ENCODE measurements at places on chromosomes 1 and 21.

DNA sequence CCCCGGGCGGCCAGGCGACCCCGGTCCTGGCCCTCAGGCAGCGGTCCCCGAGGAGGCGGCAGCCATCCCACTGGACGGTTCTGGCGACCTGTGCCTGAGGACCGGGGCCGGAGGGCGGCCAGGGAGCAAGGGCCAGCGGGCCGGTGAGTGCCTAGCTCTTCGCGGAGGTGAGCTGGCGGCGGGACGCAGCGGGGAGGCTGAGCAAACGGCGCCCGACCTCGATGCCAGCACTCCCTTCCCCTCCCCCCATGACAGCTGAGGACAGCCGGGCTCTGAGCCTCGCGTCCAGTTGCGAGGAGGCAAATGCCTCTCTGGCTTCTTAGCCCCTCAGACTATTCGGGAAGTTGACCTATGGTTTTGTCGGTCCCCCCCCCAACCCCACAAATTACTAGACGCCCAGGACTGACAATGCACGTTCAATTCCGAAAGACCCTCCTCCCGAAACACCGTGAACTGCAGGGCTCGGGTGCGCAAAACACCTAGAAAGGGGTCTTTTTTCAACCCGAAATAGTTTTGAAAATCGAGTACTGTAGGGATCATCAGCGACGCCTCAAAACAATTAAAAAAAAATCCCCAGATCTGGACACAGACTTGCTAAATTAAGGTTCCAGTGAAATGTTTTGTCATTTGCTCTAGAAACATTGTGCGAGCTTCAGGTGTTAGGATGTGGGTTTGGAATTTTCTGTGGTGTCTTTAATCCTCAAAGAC is 8.3 kb downstream of the CDKN2C start:
- peak; percentile 20 for DNase-seq

- DNase-seq = no peak
Measured at GRCh38 chr1:35461966-35462651, 95.1 kb downstream of the KIAA0319L start.

GRCh38 chr1:216462066-216462775 is 39.0 kb upstream of the USH2A start:
- no peak for DNase-seq

DNA sequence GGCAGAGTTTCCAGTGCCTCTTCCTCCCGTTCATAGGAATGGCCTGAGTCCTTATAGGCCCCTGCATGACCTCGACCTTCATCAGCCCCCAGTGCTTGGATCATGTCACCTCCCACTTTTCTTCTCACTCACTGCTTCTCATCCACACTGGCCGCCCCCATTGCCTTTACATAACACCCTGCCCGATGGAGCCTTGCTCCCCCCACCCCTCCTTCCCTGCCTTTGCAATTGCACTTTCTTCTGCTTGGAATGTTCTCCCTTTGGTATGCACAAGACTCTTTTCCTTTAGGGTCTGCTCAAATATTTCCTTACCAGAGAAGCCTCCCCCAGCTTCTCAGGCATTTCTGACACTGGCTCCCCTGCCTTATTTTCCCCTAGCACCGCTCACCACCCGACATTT is 125.2 kb upstream of the KCNJ6 start:
- no peak for DNase-seq

DNA sequence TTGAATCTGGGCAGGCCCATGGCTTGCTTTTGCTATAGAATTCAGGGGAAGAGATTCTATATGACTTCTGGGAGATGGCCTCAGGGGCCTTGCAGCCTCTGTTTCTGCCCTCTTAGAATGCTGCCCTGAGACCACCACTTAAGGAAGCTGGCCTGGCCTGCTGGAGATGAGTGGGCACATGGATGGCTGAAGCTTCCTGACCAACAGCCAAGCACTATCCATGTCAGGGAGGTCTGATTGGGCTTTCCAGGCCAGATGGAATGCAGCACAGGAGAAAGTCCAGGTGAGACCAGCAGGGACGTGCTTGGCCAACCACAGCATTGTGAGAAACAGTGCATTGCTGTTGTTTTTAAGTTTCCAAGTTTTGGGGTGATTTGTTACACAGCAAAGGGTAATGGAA is 308.1 kb downstream of the PTPRU start:
- no peak for DNase-seq

- DNase-seq = no peak
Measured at GRCh38 chr1:92094595-92094994, 14.4 kb downstream of the BTBD8 start.

DNA sequence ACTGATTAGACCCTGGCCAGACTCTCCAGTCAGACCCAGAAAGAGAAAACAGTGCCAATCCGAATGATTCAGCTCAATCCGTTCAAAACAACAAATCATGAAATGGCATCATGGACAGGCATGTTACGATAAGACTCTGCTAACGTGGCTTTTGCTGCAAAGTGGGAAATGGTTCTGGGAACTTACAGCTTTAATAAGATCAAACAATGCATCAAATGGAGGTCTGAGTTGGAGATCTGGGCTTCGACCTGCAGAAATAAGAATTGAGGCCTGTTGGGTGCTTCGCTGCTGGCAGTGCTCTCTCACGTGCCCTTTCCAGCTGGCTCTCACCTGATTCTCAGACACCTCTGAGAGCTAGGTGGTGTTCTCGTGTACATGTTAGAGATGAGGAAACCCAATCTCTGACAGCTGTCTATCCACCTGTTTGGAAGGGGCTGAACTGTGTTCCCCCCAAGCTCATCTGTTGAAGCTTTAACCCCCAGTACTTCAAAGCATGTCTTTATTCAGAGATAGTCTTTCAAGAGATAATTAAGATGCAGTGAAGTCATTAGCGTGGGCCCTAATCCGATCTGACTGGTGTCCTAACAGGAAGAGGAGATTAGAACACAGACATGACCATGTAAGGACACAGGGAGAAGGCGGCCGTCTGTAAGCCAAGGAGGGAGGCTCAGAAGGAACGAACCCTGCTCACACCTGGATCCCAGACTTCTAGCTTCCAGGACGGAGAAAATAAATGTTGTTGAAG is 45.5 kb upstream of the ETS2 start:
- no peak for DNase-seq

- no peak for DNase-seq
Measured at GRCh38 chr1:26740023-26740634, 44.3 kb downstream of the ARID1A start.
